Activated CD8-positive, alpha-beta T cell treated with anti-CD3 and anti-CD28 coated beads for 36 hours (primary cell): ENCODE measurements at places on chromosomes 5 and 9. TPM values are rescaled to one million over a fixed set of nuclear protein-coding genes. Genes with fewer than 3 reads are reported as not detected.

DNA sequence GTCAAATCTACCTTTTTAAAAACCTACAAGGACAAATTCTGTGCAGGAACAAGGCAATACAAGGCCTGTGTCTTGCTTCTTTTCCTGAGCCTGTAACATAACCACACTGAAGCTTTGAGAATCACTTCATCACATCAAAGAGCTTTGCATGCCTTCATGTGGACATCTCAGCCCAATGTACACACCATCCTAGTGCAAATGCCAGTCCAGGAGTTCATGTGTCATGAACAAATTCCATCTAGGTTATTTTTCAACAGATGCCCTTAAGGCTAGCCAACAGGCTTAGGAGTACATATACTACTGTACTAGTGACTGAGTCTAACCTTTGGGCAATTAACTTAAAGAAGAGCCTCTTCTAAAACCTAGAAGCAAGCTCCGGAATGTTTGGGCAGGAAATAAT, 106.4 kb downstream of the CDH10 start:
- no peaks in the 10 kb centered on the region for H3K27me3 ChIP-seq
- no peaks in the 10 kb centered on the region for H3K36me3 ChIP-seq
- H3K4me1 ChIP-seq, result no peaks in the 10 kb centered on the region
- H3K4me3 ChIP-seq, result no peak overlapping the region
- H3K27ac ChIP-seq, result no peak overlapping the region
- no peak for DNase-seq

DNA sequence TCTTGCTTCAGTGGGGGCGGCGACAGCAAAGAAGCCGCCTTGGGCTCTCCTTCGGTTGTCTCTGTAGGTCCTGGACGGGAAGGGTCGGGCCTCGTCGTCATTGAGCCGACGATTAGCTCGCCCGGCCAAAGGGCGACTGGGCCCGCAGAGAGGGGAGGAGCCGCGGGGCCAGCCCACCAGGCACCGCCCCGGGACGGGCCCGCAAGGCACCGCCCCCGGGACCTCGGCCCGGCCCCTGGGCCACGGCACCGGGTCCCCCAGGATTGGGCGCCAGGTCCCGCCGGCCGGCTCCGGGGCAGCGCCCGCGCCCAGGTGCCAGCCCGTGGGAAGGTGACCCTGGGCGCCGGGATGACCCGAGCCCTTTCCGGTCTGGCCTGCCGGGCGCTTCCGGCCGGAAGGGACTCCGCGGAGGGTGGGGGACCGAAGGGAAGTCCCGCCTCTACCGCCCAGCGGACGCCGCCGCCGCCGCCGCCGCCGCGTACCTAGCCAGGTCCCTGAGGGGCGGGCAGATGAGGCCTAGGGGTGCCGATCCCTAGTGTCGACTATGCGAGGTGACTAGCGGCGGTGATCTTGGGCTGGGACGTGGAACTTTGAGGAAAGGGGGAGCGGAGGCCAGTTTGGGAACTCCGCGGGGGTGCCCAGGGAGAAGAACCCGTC, at the start of the genes GBA2 and RGP1:
GBA2 (minus strand) TSS at position 371 of the 657 bp plus-strand sequence. CDS start 524 bp downstream, outside the sequence.
RGP1 (plus strand) TSS at position 430 of the 657 bp plus-strand sequence. CDS start 469 bp downstream, outside the sequence.
- H3K4me3 ChIP-seq, result peak within 1 kb of the TSS; percentile 94
- peaks cover 21% of the 10 kb centered on the region for H3K36me3 ChIP-seq
- H3K4me1 ChIP-seq, result peaks cover 32% of the 10 kb centered on the region
- H3K27me3 ChIP-seq, result no peaks in the 10 kb centered on the region
- peak; percentile 76 for DNase-seq

- H3K4me3 ChIP-seq, result no peak overlapping the region
- peaks cover 2% of the 10 kb centered on the region for H3K36me3 ChIP-seq
- H3K27ac ChIP-seq, result no peak overlapping the region
- H3K27me3 ChIP-seq, result no peaks in the 10 kb centered on the region
These were observed 3.4 kb downstream of the FCHSD1 start for GRCh38 chr5:141647851-141648250.

DNA sequence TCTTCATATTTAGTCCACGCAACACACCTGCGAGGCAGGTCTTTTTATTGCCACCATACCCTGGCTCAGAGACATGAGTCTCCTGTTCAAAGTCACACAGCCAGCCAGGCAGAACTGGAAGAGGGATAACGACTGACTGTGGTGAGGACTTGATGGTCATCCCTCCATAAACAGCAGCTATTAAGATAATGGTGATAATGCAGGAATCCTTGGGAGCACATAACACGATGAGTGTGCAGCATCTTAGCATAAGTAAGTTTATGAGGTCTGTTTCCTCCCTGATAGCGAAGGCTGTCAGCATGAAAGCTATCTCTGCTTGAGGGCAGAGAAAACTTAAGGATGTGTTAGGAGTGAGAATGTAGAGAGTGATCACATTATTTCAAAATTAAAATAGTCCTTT, 30.9 kb downstream of the KCTD16 start:
- H3K27ac ChIP-seq, result no peak overlapping the region
- no peak overlapping the region for H3K4me3 ChIP-seq
- H3K36me3 ChIP-seq, result no peaks in the 10 kb centered on the region

DNA sequence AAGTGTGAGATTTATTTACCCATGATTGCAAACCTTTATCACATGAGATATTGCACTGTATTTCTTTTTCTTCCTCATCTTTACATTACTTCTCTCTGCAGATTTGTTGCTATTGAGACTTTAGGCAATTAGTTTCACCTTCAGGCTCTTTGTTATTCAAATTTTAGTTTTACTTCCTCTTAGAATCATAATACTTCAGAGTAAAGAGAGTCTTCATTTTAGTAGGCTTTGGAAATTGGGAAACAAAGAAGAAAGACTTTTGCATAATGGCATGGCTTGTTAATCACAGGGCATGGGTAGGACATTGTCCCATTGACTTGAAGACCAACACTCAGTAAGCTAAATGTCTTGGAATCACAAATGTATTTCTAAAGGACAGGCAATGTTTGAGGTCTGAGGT, 1.2 kb upstream of the PCDHGA5 start:
- H3K36me3 ChIP-seq, result peaks cover 24% of the 10 kb centered on the region
- peaks cover 70% of the 10 kb centered on the region for H3K27me3 ChIP-seq
- no peak for DNase-seq
- H3K4me3 ChIP-seq, result no peak overlapping the region

- peaks cover 4% of the 10 kb centered on the region for H3K4me1 ChIP-seq
- H3K27me3 ChIP-seq, result peaks cover 2% of the 10 kb centered on the region
- DNase-seq, result no peak
These were observed 76.0 kb downstream of the DAB2IP start for GRCh38 chr9:121727295-121728020.

DNA sequence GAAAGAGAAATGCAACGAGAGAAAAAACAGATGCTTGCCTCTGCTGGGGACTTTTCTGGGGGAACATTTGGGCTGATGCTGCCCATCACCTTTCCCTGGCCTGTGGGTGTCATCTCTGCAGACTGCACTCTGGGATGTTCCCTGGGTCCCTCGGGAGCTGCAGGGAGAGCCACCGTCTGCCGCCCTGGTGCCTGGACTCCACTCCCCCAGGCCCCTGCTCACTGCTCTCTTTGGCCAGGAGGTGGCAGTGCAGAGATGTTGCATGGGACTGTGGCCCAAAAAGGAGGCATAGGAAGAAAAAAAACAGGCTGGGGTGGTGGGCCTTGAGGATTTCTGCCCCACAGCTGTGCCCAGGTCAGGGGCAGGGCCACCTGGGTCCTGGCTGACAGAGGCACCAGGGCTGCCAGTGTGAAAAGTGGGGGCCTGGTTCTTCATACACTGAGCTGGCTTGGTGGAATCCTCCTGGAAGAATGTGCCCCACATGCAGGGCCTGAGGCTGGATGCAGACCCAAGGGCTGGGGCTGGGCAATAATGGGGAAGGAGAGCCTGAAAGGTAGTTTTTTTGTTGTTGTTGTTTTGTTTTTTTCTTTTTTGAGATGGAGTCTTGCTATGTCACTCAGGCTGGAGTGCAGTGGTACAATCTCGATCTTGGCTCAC, 353.6 kb downstream of the SLIT3 start:
- no peak overlapping the region for H3K4me3 ChIP-seq
- H3K36me3 ChIP-seq, result no peaks in the 10 kb centered on the region
- H3K4me1 ChIP-seq, result peaks cover 2% of the 10 kb centered on the region
- H3K27me3 ChIP-seq, result no peaks in the 10 kb centered on the region
- H3K27ac ChIP-seq, result no peak overlapping the region

The SYNPO gene
- total RNA-seq, result 0.18 TPM

The TTC16 gene
- total RNA-seq, result 2.1 TPM

The ENTREP1 gene
- total RNA-seq, result not detected

The GDNF gene
- total RNA-seq, result not detected

The DOK3 gene
- 7.4 TPM for total RNA-seq

The ROR2 gene
- not detected for total RNA-seq

The SOHLH1 gene
- total RNA-seq, result not detected

The SCGB3A2 gene
- not detected for total RNA-seq

The NEUROG1 gene
- total RNA-seq, result not detected

DNA sequence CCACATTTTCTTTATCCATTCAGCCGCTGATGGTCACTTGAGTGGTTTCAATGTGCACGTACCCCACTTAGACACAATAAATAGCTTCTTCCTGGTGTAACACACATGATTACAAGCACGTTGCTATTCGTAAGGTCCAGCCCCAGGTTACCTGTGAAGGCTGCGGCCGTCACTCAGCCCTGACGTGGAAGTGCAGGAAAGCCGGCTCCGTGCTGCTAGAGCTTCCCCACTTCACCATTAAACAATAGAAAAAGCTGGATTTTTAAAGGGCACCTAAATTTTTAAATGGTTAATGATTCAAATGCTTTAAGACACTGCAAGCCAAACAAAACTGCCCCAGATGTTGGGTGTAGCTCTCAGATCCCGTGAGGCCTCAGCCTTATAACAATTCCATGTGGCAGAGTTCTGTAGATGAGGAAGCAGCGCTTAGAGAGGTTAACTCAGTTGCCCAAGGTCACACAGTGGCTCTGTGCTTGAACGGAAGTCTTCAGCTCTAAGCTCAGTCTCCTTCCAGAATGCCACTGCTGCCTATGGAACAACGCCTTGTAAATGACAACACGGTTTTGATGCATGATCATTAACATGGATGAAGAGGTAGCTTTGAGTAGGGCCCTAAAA, 125.7 kb downstream of the COL23A1 start:
- H3K36me3 ChIP-seq, result no peaks in the 10 kb centered on the region
- H3K27me3 ChIP-seq, result no peaks in the 10 kb centered on the region
- no peaks in the 10 kb centered on the region for H3K4me1 ChIP-seq
- DNase-seq, result no peak
- H3K4me3 ChIP-seq, result no peak overlapping the region
- H3K27ac ChIP-seq, result no peak overlapping the region

- DNase-seq, result no peak
- H3K4me3 ChIP-seq, result no peak overlapping the region
- H3K27ac ChIP-seq, result no peak overlapping the region
- H3K4me1 ChIP-seq, result no peaks in the 10 kb centered on the region
- no peaks in the 10 kb centered on the region for H3K36me3 ChIP-seq
These were observed 132.9 kb downstream of the LHFPL2 start for GRCh38 chr5:78515670-78516069.

DNA sequence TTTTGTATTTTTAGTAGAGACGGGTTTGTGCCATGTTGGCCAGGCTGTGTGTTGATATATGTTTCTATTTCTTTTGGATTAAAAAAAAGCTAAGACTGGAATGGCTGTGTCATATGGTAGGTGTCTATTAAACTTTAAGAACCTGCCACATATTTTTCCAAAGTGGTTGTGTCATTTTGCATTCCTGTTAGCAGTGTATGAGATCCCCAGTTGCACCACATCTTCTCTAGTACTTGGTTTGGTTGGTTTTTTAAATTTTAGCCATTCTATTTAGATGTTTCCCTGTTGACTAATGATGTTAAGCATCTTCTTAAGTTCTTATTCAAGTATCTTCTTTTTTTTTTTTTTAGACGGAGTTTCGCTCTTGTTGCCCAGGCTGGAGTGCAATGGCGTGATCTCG, 36.2 kb upstream of the MEGF9 start:
- H3K4me3 ChIP-seq, result no peak overlapping the region
- H3K27ac ChIP-seq, result no peak overlapping the region
- H3K36me3 ChIP-seq, result no peaks in the 10 kb centered on the region
- peaks cover 4% of the 10 kb centered on the region for H3K4me1 ChIP-seq
- H3K27me3 ChIP-seq, result no peaks in the 10 kb centered on the region

The PDGFRB gene
- total RNA-seq, result 0.74 TPM

The NAIP gene
- total RNA-seq, result 4.9 TPM

GRCh38 chr5:2537378-2538145, 213.9 kb downstream of the IRX2 start:
- no peak overlapping the region for H3K4me3 ChIP-seq
- H3K27ac ChIP-seq, result no peak overlapping the region
- H3K27me3 ChIP-seq, result peaks cover 6% of the 10 kb centered on the region
- no peak for DNase-seq
- no peaks in the 10 kb centered on the region for H3K36me3 ChIP-seq

- no peaks in the 10 kb centered on the region for H3K36me3 ChIP-seq
- H3K4me3 ChIP-seq, result no peak overlapping the region
These were observed 56.7 kb upstream of the SLC44A1 start for GRCh38 chr9:105187781-105188180.

DNA sequence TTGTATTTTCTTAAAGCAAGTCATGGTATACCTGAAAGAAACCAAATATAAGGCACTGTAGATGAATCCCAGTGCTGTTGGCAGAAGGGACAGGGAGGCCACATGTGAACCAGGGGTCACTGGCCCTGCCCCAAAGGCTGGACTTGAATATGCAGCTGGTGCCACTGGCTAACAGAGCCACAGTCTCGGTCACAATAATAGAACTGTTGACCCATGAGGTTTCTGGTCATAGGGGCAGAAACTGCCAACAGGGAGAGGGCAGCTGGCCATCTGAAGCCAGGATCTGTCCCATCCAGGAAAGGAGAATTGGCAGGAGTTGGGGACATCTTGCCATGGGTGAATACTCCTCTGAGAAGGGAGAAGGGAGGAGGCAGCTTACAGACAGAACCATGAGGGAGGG, 31.9 kb downstream of the PALM2AKAP2 start:
- H3K36me3 ChIP-seq, result no peaks in the 10 kb centered on the region
- DNase-seq, result no peak
- H3K27ac ChIP-seq, result no peak overlapping the region
- H3K4me1 ChIP-seq, result no peaks in the 10 kb centered on the region
- H3K4me3 ChIP-seq, result no peak overlapping the region

GRCh38 chr9:89077519-89077918, 86.3 kb downstream of the S1PR3 start:
- H3K4me3 ChIP-seq, result no peak overlapping the region
- H3K4me1 ChIP-seq, result no peaks in the 10 kb centered on the region
- H3K27ac ChIP-seq, result no peak overlapping the region
- no peak for DNase-seq
- peaks cover 20% of the 10 kb centered on the region for H3K27me3 ChIP-seq
- no peaks in the 10 kb centered on the region for H3K36me3 ChIP-seq

DNA sequence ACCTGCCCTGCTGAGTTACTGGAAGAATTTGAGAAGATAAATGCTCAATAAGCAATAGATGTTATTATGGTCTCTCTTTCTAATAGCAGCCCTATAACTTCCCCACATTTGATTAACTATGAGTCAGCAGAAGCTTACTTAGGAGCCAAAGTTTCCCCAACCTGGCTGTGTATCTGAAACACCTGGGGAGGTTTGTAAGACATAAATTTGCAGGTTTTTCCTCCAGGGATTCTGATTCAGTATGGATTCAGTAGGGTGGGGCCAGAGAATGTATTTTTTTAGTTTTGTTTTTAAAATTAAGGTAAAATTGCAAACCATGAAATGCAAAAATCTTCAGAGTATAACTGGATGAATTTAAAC, 44.9 kb upstream of the GNPDA1 start:
- no peaks in the 10 kb centered on the region for H3K36me3 ChIP-seq
- H3K27me3 ChIP-seq, result peaks cover 2% of the 10 kb centered on the region
- H3K4me1 ChIP-seq, result peaks cover 26% of the 10 kb centered on the region
- DNase-seq, result no peak
- H3K27ac ChIP-seq, result no peak overlapping the region
- no peak overlapping the region for H3K4me3 ChIP-seq

GRCh38 chr5:138663009-138663408, 87.8 kb upstream of the HSPA9 start:
- peaks cover 86% of the 10 kb centered on the region for H3K27me3 ChIP-seq
- H3K4me1 ChIP-seq, result peaks cover 18% of the 10 kb centered on the region
- no peak overlapping the region for H3K27ac ChIP-seq
- H3K36me3 ChIP-seq, result no peaks in the 10 kb centered on the region
